A549 treated with AZD2906 at 1 μM for 4 hours (cell line): ENCODE measurements at places on chromosomes 5 and 9. TPM values are rescaled to one million over a fixed set of nuclear protein-coding genes. Genes with fewer than 3 reads are reported as not detected.

Gene HRH2
- 0.34 to 0.55 TPM (median 0.50 TPM) in 5 replicates for total RNA-seq

Gene ARAP3
- total RNA-seq = 3.3 to 4.8 TPM (median 4.1 TPM) in 5 replicates

Gene PDLIM4
- 0.51 to 1.0 TPM (median 0.78 TPM) in 5 replicates for total RNA-seq

Gene PSIP1
- total RNA-seq = 50.0 to 63.8 TPM (median 52.7 TPM) in 5 replicates

Gene NIPSNAP3A
- 11.3 to 15.5 TPM (median 13.9 TPM) in 5 replicates for total RNA-seq

Gene PFDN1
- 86.1 to 120 TPM (median 90.6 TPM) in 5 replicates for total RNA-seq

Gene IRX2
- total RNA-seq = 1.4 to 2.8 TPM (median 2.2 TPM) in 5 replicates

Gene TRIM14
- 11.6 to 15.0 TPM (median 12.8 TPM) in 5 replicates for total RNA-seq

Gene GHR
- total RNA-seq = 0.02 to 0.05 TPM (median 0.02 TPM) in 5 replicates

Gene C9orf153
- 0.05 to 0.39 TPM (median 0.20 TPM) in 4 of 5 replicates, not detected in the other for total RNA-seq

Gene CRB2
- total RNA-seq = 0.09 to 0.23 TPM (median 0.13 TPM) in 5 replicates

Gene OR1L4
- total RNA-seq = not detected in 5 replicates

Gene DOCK2
- total RNA-seq = 1.5 to 3.1 TPM (median 2.6 TPM) in 5 replicates

Gene TLR4
- total RNA-seq = 0.06 to 0.12 TPM (median 0.06 TPM) in 5 replicates

Gene KCNV2
- not detected in 5 replicates for total RNA-seq

Gene NME5
- total RNA-seq = not detected in 5 replicates
